ENCODE measurements at places on chromosomes 1 and 21.

DNA sequence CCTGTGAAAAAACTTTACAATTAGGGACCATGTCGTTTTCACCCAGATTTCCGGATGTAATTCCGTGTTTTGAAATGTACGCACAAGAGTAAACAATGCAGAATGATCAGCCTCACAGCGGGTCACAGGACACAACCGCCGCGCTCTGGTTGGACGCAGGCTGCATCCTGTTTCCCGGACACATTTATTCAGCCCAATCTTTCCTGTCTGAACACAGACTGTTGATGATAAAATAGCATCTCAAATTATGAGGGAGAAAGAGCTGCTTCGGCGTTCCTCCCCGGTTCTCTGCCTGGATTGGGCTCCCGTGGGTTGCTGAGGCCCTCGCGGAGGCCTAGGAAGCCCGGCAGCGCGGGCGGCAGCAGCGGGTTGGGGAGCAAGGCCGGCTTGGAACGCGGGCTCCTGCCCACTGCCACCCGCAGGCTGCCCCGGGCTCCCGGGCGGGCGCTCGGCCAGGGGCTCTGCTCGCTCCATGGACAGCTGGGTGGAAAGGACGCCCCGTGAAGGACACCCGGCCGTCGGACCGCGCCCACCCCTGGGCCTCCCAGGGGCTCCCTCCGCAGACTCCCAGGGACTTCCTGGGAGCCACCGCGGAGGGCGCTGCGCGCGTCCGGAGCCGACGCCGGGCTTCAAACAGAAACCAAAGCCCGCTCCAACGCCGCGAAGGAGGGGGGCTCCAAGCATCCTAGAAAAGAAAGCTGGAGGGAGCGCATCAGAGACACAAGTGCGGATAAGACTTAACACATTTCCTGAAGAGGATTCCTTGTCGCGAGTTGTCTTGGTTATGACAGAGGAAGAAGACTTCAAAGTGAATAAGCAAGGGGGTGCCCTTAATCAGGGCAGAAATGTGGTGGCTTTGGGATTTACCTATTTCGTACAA lies 122.3 kb downstream of the ESRRG start:
- peak; percentile 74 for DNase-seq

DNA sequence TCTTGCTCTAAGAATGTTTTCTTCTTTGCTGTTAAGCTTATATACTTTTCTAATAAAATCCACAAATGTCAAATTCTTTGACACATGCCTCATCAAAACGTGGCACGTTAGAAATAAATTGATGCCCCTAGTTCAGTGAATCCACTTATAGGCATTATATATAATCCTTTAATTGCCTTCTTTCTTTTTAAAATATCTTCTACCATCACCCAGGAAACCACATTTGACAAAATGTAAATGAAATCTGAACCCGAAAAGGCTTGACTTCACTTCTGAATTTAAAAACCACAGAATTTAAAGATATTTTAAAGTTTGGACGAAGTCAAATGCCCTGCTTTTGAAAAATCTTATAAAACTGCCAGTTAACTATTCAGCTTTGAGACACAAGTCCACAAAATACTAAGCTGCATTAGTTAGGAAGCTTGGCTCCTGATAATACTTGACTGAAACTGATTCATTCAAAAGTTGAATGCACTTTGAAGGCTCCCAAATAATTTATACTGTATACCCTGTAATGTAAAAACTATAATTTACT lies 22.4 kb upstream of the KIFAP3 start:
- no peak for DNase-seq

- DNase-seq, result no peak
These were observed 8.9 kb downstream of the PGBD2 start for GRCh38 chr1:248914796-248915381.

GRCh38 chr1:219269171-219269570 lies 95.5 kb downstream of the LYPLAL1 start:
- DNase-seq, result no peak

GRCh38 chr1:65827346-65827745 lies 34.7 kb downstream of the PDE4B start:
- DNase-seq, result no peak

- no peak for DNase-seq
These were observed 295.2 kb downstream of the HLX start for GRCh38 chr1:221174330-221174993.

GRCh38 chr21:37821092-37821491 lies 95.2 kb downstream of the KCNJ6 start:
- DNase-seq, result no peak

GRCh38 chr1:173012126-173012525 lies 38.6 kb downstream of the TNFSF18 start:
- no peak for DNase-seq

GRCh38 chr1:906600-907420 lies 16.9 kb upstream of the SAMD11 start:
- DNase-seq, result no peak

DNA sequence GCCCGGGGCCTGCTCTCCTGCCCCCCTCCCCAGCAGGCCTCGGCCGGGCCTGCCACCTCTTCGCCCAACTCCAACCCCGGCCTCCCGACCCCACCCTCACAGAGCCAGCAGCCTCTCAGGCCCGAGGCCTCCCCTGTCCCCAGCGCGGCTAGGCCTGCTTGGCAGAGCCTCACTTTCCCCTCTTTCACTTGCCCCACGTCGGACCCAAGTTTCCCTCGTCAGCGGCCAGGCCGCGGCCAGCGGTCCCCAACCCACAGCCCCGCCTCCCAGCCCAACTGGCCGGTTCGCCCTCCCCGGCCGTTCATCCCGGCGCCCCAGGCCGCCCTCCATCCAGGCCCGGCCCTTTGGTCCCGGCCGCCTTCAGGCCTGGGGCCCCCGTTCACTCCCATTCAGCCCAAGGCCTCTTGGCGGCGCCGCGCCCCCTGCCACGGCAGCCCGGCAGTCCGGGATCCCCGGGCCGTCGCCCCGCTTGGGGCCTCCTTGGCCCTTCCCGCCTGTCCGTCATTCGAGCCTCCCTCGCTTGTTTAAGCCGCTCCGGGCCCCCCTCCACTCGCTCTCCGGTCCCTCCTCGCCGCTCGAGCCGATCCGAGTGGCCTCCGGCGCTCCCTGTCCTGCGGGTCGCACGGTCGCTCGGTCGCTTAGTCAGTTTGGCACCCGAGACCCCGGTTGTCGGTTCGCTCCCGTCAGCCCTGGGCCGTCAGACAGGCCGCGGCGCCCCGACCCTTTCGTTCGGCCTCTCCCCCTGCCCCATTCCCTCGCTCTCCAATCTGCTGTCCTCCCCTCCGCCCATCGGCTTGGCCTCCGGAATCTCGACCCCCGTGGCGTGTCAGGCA lies 1.4 kb downstream of the LRRC41 start:
- DNase-seq, result no peak

DNA sequence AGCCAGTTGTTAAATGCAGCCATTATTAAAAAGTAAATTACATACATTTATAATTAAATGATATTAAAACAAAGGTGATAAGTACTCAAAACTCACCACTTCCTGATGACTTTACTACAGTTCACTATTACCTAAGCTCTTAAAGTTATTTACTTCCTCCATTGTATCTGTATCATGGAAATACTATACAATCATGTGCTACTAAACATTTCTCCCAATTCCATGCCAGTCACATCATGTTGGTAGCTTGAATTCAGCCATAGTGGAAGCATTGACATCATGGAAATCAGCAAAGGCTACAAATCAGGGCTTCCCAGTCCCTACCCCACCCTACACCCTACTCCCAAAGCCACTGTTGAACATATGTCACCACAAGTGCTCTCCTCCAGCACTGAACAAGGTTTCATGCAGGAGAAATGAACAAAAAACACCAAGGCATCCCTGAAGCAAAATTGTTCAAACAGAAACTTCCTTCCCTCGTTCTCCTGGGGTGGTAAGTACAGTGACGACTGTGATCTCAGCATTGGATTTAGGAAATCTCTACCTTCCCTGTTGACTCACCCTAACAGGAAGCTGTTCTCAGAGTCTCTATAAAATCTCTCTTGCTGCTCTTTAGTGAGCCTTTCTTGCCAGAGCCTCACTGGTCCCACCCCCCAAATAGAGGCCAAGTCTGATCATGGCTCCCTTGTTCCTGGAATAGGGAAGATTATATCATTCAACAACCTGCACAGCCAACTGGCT lies 12.7 kb downstream of the VSIG8 start:
- DNase-seq, result no peak

DNA sequence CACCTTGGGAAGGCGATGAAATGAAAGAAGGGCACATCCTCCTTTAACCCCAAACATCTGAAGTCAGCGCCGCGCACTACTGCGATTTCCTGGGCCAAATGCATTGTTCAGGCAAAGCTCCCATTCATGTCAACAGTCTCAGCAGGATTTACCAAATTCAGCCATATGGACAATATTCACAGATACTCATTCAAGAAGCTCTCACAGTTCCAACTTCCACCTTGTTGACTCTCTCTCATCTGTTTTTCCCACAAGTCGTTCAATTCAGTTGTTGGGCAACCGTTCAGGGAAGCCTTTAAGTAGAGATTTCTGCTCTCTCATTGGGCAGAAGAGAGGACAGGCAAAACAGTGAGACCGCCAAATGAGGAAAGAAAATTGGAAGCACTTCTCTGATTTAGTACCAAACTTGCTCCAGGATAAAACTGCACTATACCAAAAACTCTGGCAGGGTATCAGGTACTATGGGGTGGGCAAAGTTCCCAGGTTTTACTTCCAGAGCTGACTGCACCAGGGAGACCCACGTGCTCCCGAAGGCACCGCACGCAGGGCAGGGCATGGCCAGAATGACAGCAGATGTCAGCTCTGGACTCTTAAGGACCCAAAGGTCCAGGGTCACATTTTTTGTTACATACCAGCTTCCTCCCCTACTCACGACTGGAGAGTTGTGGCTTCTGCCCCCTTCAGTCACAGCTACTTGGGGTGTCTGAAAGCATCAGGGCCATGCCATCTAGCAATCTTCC lies 668.8 kb downstream of the KIF26B start:
- no peak for DNase-seq

DNA sequence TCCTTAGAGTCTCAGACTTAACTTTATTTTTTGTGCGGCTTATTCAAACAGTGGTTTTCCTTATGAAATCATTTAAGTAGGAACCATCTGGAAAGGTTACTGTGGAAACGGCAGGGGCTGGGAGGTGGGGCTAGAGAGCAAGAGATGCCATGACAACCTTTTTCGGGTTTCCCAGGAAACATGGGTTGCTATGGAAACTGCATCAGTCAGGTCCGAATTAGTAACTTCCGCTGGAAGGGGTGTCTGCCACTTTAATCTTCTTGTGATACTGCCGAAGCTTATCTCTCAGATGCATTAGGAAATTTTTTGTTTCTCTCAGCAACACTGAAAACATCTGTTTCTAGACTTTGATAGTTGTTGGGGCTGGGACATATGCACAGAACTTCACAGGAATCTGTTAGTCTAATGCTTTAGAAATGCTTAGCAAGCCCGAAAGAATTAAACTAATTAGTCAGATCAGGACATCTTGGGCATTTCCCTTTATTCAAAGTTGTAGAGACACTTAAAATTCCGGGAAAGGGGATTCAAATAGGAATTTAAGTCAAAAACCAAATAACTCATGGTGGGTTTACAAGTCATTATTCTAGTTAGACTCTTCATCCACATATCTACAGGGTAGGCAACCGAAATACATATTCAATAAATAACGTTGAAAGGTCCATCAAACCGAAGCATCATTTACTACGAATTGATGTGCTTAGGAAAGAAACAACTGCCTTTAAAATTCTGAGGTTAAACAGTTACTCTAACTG lies 2.6 kb downstream of the KCNA3 start:
- DNase-seq, result no peak

DNA sequence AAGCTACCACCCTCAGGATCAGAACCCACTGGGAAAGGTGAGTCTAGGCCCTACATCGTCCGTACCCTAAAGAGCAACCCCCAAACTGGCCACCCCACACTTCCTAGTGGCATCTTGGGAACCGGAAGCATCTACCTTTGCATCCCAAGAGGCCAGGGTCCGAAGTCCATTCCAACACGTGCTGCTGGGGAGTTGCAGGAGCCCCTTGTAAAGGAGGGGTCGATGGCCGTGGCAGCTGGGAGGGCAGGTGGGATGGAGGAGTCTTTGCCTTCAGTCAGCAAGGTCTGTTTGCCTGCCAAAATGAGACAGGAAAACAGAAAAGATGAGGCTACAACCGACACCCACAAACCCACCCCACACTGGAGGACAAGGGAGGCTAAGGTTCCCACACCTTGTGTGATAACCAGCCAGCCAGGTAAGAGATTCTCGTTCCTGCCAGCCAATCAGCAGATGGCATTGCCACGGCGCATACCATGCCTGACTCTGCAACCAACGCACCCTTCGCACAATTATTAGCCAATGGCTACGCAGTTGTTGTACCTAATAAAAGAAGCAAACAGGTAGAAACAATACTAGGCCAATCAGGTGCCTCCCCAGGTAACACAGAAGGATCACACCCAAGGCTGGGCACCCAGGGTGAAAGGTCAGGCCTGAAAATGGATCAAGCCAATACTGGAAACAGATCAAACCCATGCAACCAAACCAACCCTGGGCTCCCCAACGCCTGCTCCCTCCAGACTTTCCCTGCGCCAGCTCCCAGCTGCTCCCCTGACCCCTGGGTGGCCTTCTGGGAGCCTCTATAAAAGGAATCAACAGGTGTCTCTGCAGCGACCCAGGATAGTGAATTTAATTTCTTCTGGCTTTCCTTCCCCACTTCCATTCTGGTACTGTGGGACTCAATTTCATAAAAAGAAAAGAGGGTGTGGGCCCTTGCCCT lies 35.6 kb downstream of the CASZ1 start:
- DNase-seq, result no peak

- DNase-seq, result no peak
These were observed 6.0 kb upstream of the AGO1 start for GRCh38 chr1:35876988-35877387.

GRCh38 chr21:42212266-42212665 lies 6.7 kb upstream of the ABCG1 start:
- no peak for DNase-seq

- DNase-seq, result no peak
These were observed 35.0 kb downstream of the BTG3 start for GRCh38 chr21:17577701-17578100.

- no peak for DNase-seq
These were observed 23.8 kb upstream of the KCNA10 start for GRCh38 chr1:110542725-110543124.

GRCh38 chr1:33928251-33928650 lies 64.4 kb downstream of the HMGB4 start:
- DNase-seq, result no peak

DNA sequence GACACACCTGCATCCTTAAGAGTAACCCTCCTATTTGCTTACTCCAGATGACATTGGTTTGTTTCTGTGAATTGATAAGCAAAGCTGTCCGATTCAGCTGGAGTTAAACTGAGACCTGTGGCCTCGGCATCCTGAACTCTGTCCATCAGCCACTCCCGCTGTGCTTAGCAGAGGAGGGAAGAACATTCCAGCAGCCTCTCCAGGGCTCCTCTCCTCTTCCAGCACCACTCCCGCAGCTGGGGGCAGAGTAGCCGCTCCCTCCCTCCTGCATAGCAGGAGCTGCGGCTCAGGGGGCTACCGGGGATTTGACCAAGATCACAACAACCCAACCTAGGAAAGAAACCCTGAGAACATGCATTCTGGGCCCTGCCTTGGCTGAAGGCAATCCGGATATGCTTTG lies 8.8 kb downstream of the LRRC38 start:
- no peak for DNase-seq

- no peak for DNase-seq
These were observed 191.4 kb downstream of the MIS18A start for GRCh38 chr21:32087447-32087846.

GRCh38 chr1:50704126-50704525 lies 255.9 kb downstream of the FAF1 start:
- DNase-seq, result peak; percentile 43

GRCh38 chr1:11924334-11925195 lies 1.7 kb downstream of the KIAA2013 start:
- no peak for DNase-seq

- DNase-seq, result no peak
These were observed 1171.8 kb downstream of the AMY1C start for GRCh38 chr1:104921525-104921924.

GRCh38 chr1:34263406-34263805 lies 86.7 kb downstream of the C1orf94 start:
- no peak for DNase-seq

Measured in NCI-H2081 treated with DMSO at 0.1 percent for 48 hours (cell line).